ENCODE measurements at places on chromosomes 11 and 22. TPM values are rescaled to one million over a fixed set of nuclear protein-coding genes. Genes with fewer than 3 reads are reported as not detected.

- peaks cover 19% of the 10 kb centered on the region for H3K4me1 ChIP-seq
- DNase-seq = no peak
- H3K4me3 ChIP-seq = no peak overlapping the region
- H3K27ac ChIP-seq = no peak overlapping the region
These were observed 4.4 kb downstream of the SLC2A11 start for GRCh38 chr22:23862103-23862502.

DNA sequence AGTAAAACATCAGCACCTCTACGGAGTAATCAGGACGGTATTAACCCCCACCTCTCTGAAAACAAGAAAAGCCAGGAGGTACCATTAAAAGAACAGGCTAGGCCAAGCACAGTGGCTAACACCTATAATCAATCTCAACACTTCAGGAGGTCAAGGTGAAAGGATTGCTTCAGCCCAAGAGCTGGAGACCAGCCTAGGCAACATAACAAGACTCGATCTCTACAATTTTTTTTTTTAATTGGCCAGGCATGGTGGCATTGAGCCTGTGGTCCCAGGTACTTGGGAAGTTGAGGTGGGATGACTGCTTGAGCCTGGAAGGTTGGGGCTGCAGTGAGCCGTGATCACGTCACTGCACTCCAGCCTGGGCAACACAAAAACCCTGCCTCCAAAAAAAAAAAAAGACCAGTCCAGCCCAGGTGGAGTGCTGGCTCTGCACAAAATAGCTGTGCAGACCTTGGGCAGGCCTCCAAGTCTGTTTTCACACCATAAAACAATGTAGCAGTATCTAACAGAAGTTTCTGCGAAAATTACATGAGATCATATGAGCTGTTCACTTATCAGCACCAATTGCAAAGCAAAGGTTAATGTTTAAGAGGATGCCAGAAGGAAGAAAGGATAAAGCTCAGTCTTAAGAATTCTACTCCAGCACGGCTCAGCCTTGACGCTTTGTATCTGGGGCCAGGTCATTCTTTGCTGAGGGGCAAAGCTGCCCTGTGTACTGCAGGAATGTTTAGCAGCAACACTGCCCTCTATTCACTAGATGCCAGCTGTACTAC is 14.8 kb downstream of the CHKA start:
- H3K4me3 ChIP-seq = no peak overlapping the region
- no peak overlapping the region for H3K27ac ChIP-seq
- H3K4me1 ChIP-seq = no peaks in the 10 kb centered on the region
- no peak for DNase-seq
- no peaks in the 10 kb centered on the region for H3K27me3 ChIP-seq

C11orf52 gene
- total RNA-seq = 17.1 TPM

DNA sequence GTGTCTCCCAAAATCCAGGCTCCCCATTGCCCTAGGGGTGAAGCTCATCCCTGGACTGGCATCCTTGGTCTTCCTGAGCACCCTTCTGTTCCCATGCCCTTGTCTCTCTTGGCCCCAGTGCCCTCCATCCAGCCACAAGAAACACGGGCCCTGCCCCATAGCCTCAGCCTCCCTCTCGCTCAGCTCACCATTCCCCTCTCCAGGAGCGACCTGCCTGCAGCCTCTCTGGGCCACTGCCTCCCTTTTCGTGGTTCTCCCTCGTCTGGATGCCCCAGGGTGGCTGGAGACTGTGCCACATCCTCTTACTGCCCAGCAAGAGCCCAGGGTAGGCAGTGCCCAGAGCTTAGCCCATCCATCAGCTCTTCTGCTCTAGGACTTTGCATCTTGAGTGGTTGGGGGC is 532.1 kb downstream of the TBC1D22A start:
- no peaks in the 10 kb centered on the region for H3K36me3 ChIP-seq
- H3K27ac ChIP-seq = no peak overlapping the region

DNA sequence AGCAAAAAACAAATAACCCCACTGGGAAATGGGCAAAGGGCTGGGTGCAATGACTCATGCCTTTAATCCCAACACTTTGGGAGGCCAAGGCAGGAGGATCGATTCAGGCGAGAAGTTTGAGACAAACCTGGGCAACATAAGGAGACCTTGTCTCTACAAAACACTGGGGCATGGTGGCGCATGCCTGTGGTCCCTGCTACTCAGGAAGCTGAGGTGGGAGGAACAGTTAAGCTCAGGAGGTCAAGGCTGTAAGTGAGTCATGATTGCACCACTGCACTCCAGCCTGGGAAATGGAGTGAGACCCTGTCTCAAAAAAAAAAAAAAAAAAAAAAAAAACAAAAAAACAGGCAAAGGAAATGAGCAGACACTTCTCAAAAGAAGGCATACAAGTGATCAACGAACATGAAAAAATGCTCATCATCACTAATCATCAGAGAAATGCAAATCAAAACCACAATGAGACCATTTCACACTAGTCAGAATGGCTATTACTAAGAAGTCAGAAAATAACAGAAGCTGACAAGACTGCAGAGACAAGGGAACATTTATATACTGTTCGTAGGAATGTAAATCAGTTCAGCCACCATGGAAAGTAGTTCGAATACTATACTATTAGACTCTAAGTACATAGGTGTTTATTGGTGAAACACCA is 48.2 kb upstream of the SMCO4 start:
- no peaks in the 10 kb centered on the region for H3K27me3 ChIP-seq
- H3K27ac ChIP-seq = no peak overlapping the region
- H3K4me1 ChIP-seq = no peaks in the 10 kb centered on the region
- H3K36me3 ChIP-seq = no peaks in the 10 kb centered on the region

- no peaks in the 10 kb centered on the region for H3K4me1 ChIP-seq
- H3K27me3 ChIP-seq = no peaks in the 10 kb centered on the region
- no peaks in the 10 kb centered on the region for H3K36me3 ChIP-seq
- H3K27ac ChIP-seq = no peak overlapping the region
These were observed 7.5 kb upstream of the CRKL start for GRCh38 chr22:20909543-20910303.

GRCh38 chr11:69215784-69216415 is 60.2 kb downstream of the SMIM38 start:
- DNase-seq = no peak
- H3K4me3 ChIP-seq = no peak overlapping the region

DNA sequence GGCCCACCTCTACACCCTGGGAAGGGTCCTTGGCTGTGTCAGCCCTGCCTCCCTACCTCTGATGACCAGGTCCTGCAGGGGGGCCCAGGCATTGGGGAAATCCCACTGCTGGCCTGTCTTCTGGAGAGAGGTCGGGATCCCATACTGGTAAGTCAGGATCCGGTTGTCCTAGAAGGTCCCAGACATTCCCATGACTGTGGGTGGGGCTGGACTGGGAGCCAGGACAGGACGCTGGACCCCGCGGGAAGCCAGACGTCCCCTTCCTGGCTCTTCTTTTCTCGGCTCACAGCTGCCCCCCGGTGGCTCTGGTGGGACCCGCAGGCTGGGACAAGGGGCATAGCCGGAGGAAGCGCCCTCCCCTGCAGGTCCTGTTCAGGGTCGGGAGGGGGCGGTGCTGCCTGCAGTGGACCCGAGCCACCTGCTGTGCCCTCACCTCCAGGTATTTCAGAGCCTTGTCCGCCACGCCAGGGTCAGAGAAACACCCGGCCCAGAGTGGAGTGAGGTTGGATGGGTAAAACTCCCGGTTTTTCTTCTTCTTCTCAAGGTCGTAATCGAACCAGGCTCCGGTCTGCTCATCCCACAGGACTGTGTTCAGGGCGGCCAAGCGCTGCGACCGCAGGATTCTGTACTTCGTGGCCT is 20.0 kb downstream of the TREH start:
- no peaks in the 10 kb centered on the region for H3K36me3 ChIP-seq
- peak; percentile 88 for DNase-seq
- H3K27me3 ChIP-seq = no peaks in the 10 kb centered on the region

OR56A1 gene
- total RNA-seq = not detected

DNA sequence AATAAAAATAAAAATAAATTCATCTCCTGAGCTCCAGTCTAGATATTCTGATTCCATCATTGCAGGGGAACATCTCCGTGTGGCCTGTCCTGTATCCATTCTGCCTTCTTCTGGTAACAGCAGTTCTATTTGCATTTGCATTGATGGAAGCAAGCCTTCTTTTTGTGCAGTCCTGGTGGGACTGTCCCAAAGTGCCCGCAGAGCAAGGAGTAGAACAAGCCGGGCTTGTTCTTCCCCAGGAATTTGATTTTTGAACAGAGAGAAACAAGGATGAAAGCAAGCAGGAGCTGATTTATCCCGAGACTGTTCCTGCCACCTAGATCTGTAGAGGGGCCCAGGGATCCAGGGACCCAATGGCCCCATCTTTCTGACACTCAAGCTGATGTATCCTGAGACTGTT is 65.4 kb downstream of the SYN3 start:
- no peaks in the 10 kb centered on the region for H3K27me3 ChIP-seq
- no peak overlapping the region for H3K4me3 ChIP-seq
- no peak overlapping the region for H3K27ac ChIP-seq
- H3K36me3 ChIP-seq = no peaks in the 10 kb centered on the region

DNA sequence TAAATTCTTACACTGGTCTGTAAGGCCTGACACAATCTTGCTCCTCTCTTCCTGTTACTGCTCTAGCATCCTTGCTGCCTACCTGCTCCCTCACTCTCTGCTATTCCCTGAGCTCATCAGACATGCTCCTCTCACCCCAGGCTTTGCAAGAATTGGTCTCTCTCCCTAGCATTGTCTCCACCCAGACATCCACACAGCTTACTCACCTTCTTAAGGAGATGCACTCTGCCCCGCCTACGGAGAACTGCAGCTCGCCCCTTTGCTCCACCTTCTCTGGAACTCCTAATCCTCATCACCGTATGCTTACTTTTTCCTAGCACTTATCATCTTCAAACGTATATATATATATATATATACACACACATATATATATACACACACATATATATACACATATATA is 23.3 kb upstream of the TMPRSS5 start:
- peaks cover 30% of the 10 kb centered on the region for H3K4me1 ChIP-seq
- no peak overlapping the region for H3K27ac ChIP-seq
- peaks cover 29% of the 10 kb centered on the region for H3K36me3 ChIP-seq
- no peak overlapping the region for H3K4me3 ChIP-seq
- no peaks in the 10 kb centered on the region for H3K27me3 ChIP-seq

GRCh38 chr11:111460856-111461255 is 51.3 kb downstream of the BTG4 start:
- no peaks in the 10 kb centered on the region for H3K4me1 ChIP-seq
- H3K36me3 ChIP-seq = no peaks in the 10 kb centered on the region
- no peak overlapping the region for H3K4me3 ChIP-seq
- H3K27ac ChIP-seq = no peak overlapping the region

MAPK8IP2 gene
- total RNA-seq = 0.39 TPM
